Activated T-helper 2 cell treated with anti-CD3 and anti-CD28 coated beads, Interferon-gamma antibody, Interleukin-2, Interleukin-4, amounts not matched to agents 10 μg/mL and 5 μg/mL and 100 μg/mL, durations not matched to agents 14 hours and 24 hours and 36 hours (primary cell): ENCODE measurements at places on chromosomes 2 and 18. TPM values are rescaled to one million over a fixed set of nuclear protein-coding genes. Genes with fewer than 3 reads are reported as not detected.

Gene TRIB2
- 3.9 TPM in 2 replicates for total RNA-seq

DNA sequence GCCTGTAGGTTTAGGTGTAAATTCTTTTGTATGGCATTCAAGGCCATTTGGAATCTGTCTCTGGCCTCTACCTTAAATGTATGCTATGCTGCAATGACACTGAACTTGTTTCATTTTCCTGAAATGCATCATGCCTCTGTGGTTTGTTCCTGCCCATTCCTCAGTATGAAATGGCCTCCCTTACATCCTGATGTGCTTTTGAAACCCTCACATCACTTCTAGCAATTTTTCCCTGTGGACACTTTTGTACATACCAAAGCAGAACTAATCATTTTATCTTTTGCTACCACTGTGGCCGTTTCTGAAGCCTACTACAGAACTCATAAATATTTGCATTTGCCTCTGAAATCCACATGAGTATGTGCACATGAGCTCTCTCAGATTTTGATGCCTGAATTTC, 557.2 kb downstream of the ERBB4 start:
- H3K4me1 ChIP-seq = no peaks in the 10 kb centered on the region
- no peak overlapping the region for H3K4me3 ChIP-seq
- DNase-seq = no peak
- no peaks in the 10 kb centered on the region for H3K36me3 ChIP-seq
- no peak overlapping the region for H3K27ac ChIP-seq

Gene CLK1
- total RNA-seq = 114 and 122 TPM in 2 replicates

- H3K36me3 ChIP-seq = no peaks in the 10 kb centered on the region
- no peak for DNase-seq
- H3K4me1 ChIP-seq = peaks cover 25% of the 10 kb centered on the region
- H3K27me3 ChIP-seq = peaks cover 43% of the 10 kb centered on the region
- H3K27ac ChIP-seq = no peak overlapping the region
- no peak overlapping the region for H3K4me3 ChIP-seq
Measured at GRCh38 chr2:134281815-134282419, 28.0 kb downstream of the MGAT5 start.
